RWPE2 (cell line): ENCODE measurements at places on chromosomes 1 and 21.

GRCh38 chr1:49765034-49765433, 258.7 kb downstream of the AGBL4 start:
- DNase-seq: peak; percentile 19
- H3K4me1 ChIP-seq: no peaks in the 10 kb centered on the region
- H3K36me3 ChIP-seq: no peaks in the 10 kb centered on the region
- no peaks in the 10 kb centered on the region for H3K27me3 ChIP-seq
- H3K27ac ChIP-seq: no peak overlapping the region

- no peaks in the 10 kb centered on the region for H3K36me3 ChIP-seq
- no peak for DNase-seq
- no peak overlapping the region for H3K27ac ChIP-seq
- no peak overlapping the region for H3K4me3 ChIP-seq
- no peaks in the 10 kb centered on the region for H3K4me1 ChIP-seq
These were observed 313.4 kb upstream of the C1orf174 start for GRCh38 chr1:4213366-4213973.

DNA sequence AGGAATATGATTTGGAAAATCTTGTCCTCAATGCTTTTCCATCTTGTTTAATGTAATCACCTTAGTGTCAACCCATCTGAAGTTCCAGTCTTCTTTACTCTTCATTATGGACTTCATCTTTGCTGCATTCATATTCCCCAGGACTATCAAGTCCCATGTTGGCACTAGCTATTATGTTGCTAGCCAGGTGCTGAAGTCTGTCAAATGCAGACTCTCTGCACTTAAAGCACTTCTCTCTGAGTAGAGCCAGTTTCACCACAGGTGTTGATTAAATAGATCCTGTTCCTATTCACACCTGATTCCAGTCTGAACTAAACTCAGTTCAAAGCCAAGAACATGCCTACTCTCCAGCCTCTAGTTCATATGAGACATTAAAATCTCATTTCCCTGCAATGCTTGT, 75.0 kb upstream of the PKN2 start:
- H3K27ac ChIP-seq: no peak overlapping the region
- no peak overlapping the region for H3K4me3 ChIP-seq
- no peaks in the 10 kb centered on the region for H3K36me3 ChIP-seq
- DNase-seq: no peak
- no peaks in the 10 kb centered on the region for H3K27me3 ChIP-seq
- peaks cover 12% of the 10 kb centered on the region for H3K4me1 ChIP-seq

DNA sequence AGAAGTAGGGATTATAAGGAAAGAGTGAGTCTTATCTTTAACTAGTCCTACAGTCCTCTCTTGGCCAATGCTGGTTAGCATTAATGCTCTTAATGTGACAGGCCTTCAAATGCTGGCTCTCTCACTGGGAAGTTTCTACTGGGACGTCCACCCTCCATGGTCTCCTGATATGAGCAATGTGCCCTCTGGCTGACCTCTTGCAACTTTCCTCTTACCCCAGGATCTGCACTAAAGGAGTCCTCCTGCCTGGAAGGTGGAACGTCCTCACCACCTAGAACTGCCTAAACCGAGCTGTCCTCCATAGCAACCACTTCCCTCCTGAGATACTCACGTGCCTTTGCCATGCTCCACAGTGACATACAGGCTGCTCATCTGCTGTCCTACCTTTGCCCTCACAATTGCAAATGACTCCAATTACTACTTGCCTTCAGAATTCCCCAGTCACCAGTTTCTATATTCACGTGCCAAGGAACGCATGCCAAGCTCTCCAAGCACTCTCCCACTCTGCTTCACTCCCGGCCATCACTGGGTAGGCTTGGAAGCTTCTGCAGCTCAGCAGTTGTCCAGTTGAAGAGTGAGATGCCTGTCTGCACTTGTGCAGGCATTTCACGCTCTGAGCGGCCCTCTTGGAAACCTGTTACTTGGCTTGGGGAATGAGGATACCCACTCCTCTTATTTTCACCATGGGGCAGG, 404.7 kb downstream of the RRAGC start:
- no peaks in the 10 kb centered on the region for H3K4me1 ChIP-seq
- H3K27me3 ChIP-seq: no peaks in the 10 kb centered on the region
- no peak overlapping the region for H3K4me3 ChIP-seq
- H3K27ac ChIP-seq: no peak overlapping the region
- no peak for DNase-seq

GRCh38 chr1:94118013-94118412, 2.9 kb downstream of the ABCA4 start:
- no peaks in the 10 kb centered on the region for H3K27me3 ChIP-seq
- DNase-seq: no peak
- H3K4me3 ChIP-seq: no peak overlapping the region

DNA sequence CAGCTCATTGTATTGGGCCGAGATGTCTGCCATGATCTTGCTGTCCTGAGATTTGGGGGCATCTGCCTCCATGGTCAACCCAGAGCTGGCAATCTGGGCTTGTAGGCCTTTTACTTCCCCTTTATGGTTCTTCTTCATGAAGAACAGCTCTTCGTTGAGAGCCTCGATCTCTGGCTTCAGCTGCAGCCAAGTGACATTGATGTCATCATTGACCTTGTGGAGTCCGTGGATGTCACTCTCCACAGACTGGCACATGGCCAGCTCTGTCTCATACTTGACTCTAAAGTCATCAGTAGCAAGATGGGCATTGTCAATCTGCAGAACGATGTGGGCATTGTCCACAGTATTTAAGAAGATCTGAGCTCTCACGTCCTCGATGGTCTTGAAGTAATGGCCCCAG, 29.2 kb downstream of the RAP1A start:
- H3K36me3 ChIP-seq: no peaks in the 10 kb centered on the region
- no peaks in the 10 kb centered on the region for H3K27me3 ChIP-seq
- no peak overlapping the region for H3K4me3 ChIP-seq
- H3K4me1 ChIP-seq: no peaks in the 10 kb centered on the region
- no peak overlapping the region for H3K27ac ChIP-seq

- no peak for DNase-seq
- no peak overlapping the region for H3K27ac ChIP-seq
- H3K27me3 ChIP-seq: no peaks in the 10 kb centered on the region
- H3K36me3 ChIP-seq: peaks cover 74% of the 10 kb centered on the region
- no peak overlapping the region for H3K4me3 ChIP-seq
These were observed 19.4 kb downstream of the CERS2 start for GRCh38 chr1:150955280-150955679.

- H3K27me3 ChIP-seq: no peaks in the 10 kb centered on the region
- no peak for DNase-seq
- peaks cover 34% of the 10 kb centered on the region for H3K4me1 ChIP-seq
- no peaks in the 10 kb centered on the region for H3K36me3 ChIP-seq
These were observed 78.2 kb downstream of the DNTTIP2 start for GRCh38 chr1:93800856-93801255.

GRCh38 chr1:95017775-95018174, 55.0 kb downstream of the ALG14 start:
- H3K4me1 ChIP-seq: peaks cover 16% of the 10 kb centered on the region
- no peaks in the 10 kb centered on the region for H3K27me3 ChIP-seq
- no peaks in the 10 kb centered on the region for H3K36me3 ChIP-seq
- no peak for DNase-seq
- no peak overlapping the region for H3K4me3 ChIP-seq

- H3K4me3 ChIP-seq: no peak overlapping the region
- H3K27ac ChIP-seq: peak overlapping the region; percentile 95
- H3K4me1 ChIP-seq: peaks cover 36% of the 10 kb centered on the region
- DNase-seq: no peak
- H3K27me3 ChIP-seq: no peaks in the 10 kb centered on the region
These were observed 5.5 kb upstream of the ELOVL1 start for GRCh38 chr1:43373066-43373940.

DNA sequence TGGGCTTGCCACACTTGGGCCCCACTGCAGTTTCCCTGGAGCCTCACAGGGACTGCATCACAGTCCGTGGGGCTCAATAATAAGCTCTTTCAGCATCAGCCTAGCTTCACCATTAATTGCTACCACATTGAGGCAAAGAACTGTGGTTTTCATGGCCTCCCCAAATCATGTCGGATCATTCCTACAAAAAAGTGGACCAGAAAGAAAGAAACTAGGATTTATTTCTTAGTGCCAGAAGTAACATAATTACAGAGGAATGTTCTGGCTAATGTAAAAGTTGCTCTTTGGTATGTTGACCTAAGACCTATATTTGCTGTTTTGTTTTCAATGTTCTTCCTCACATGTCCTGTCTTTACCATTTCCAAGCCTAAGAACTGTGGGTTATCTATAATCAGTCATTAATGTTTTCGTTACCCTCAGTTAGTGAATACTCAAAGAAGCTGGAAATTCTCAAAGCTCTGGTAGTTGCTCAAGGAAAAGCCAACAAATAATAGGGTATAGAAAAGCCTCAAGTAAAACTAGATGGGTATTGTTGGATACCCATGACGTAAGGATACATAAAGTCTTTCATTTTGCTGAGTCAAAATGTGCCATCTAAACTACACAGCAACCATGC, 173.9 kb downstream of the LTN1 start:
- DNase-seq: no peak
- H3K27me3 ChIP-seq: no peaks in the 10 kb centered on the region
- H3K36me3 ChIP-seq: no peaks in the 10 kb centered on the region
- H3K4me1 ChIP-seq: no peaks in the 10 kb centered on the region
- H3K4me3 ChIP-seq: no peak overlapping the region
- H3K27ac ChIP-seq: no peak overlapping the region

DNA sequence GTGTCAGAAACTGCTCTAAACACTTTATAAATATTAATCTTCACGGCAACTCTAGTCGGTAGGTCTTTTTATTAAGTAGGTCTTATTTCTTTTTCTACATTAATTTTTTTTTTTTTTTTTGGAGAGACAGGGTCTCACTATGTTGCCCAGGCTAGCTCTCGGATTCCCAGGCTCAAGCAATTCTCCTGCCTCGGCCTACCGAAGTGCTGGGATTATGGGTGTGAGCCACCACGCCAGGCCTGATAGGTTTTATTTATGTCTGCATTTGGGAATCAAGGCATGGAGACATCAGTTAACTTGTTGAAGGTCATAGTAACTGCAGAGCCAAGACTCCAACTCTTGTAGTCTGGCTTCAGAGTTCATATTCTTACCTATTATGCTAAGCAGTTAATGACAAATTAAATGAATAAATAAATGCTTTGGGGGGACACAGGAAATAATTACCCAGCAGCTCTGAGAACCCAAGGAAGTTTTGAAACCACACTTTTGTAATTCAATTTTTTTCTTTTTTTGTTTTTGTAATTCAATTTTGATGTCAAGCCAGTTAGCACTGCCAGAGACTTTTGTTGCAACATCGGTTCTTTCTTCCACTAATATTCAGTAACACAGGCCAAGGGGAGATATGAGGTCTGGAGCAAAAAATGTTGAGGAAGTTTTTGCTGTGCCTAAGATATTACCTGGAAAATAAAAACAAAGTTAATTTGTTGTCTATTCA, 9.4 kb upstream of the UAP1 start:
- no peak for DNase-seq
- no peak overlapping the region for H3K27ac ChIP-seq
- H3K4me3 ChIP-seq: no peak overlapping the region
- H3K27me3 ChIP-seq: no peaks in the 10 kb centered on the region

DNA sequence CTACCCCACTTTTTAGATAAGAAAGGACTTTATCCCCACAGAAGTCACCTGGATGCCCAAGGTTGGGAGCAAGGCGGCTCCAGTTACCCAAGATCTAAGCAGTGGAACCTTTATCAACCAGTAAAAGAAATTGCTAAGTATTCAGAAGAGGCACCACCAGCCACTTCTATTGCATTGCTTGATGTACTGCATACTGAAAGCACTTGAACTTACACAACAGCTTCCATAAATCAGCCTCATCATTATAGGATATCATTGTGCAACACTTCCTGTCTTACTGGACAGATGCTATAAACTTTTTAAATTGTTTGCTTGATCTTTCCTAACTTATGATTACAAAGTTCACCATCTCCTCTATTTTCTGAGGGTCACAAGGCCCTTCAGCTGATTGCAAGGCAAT, 642.7 kb upstream of the CXADR start:
- DNase-seq: no peak
- no peak overlapping the region for H3K4me3 ChIP-seq
- no peaks in the 10 kb centered on the region for H3K36me3 ChIP-seq
- H3K27ac ChIP-seq: no peak overlapping the region

- no peaks in the 10 kb centered on the region for H3K36me3 ChIP-seq
- H3K4me3 ChIP-seq: no peak overlapping the region
- DNase-seq: no peak
These were observed 87.5 kb downstream of the RWDD3 start for GRCh38 chr1:95321531-95321930.

DNA sequence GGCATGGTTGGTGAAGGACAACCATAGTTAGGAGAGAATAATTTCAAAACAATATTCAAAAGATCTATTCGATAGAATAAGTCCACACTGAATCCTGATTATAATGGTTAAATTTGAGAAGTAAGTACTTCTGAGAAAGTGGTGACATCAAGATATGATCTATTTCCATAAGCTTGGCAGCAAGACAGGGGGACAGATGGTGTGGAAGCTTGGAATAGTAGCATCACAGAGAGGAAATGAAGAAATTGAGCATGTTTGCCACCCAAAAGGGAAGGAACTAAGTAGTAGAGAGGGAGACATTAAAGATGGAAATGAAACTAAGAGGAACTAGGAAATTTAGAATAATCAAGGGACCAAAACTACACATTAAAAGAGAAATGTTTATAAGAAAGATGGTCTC, 94.5 kb downstream of the OLFM3 start:
- H3K27ac ChIP-seq: no peak overlapping the region
- peaks cover 6% of the 10 kb centered on the region for H3K27me3 ChIP-seq
- H3K36me3 ChIP-seq: no peaks in the 10 kb centered on the region
- H3K4me1 ChIP-seq: no peaks in the 10 kb centered on the region
- no peak overlapping the region for H3K4me3 ChIP-seq

DNA sequence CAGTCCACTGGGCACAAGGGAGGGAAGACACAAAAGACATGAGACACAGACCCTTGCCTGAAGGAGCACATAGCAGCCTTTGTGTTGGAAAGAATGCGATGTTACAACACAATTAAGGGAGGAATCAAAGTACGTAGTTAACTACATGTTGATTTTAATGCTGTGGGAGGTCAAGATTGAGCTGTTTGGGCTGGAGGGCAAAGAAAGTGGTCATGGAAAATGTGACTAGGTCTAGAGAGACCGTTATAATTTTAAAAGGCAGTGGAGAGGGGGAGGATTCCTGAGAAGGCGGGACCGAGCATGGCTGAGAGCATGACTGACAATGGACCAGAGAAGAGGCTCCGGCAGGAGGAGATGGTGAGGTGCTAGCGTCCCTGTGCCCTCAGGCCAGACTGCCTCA, 111.8 kb upstream of the ATP1A1 start:
- no peak overlapping the region for H3K4me3 ChIP-seq
- no peaks in the 10 kb centered on the region for H3K27me3 ChIP-seq
- H3K36me3 ChIP-seq: no peaks in the 10 kb centered on the region
- H3K27ac ChIP-seq: no peak overlapping the region

- no peaks in the 10 kb centered on the region for H3K36me3 ChIP-seq
- no peak overlapping the region for H3K4me3 ChIP-seq
- no peak for DNase-seq
- no peaks in the 10 kb centered on the region for H3K4me1 ChIP-seq
These were observed 204.7 kb upstream of the PROX1 start for GRCh38 chr1:213782941-213783672.

- peak overlapping the region; percentile 31 for H3K4me3 ChIP-seq
- H3K27ac ChIP-seq: peak overlapping the region; percentile 61
- H3K27me3 ChIP-seq: no peaks in the 10 kb centered on the region
- H3K4me1 ChIP-seq: peaks cover 7% of the 10 kb centered on the region
These were observed 111.8 kb upstream of the NBPF11 start for GRCh38 chr1:148263906-148264255.

GRCh38 chr1:179828554-179829110, 49.0 kb downstream of the TOR1AIP2 start:
- no peak for DNase-seq
- no peaks in the 10 kb centered on the region for H3K4me1 ChIP-seq
- H3K27me3 ChIP-seq: no peaks in the 10 kb centered on the region
- no peaks in the 10 kb centered on the region for H3K36me3 ChIP-seq
- no peak overlapping the region for H3K27ac ChIP-seq
- H3K4me3 ChIP-seq: no peak overlapping the region
